ENCODE measurements at places on chromosomes 6 and 20. TPM values are rescaled to one million over a fixed set of nuclear protein-coding genes. Genes with fewer than 3 reads are reported as not detected.

DNA sequence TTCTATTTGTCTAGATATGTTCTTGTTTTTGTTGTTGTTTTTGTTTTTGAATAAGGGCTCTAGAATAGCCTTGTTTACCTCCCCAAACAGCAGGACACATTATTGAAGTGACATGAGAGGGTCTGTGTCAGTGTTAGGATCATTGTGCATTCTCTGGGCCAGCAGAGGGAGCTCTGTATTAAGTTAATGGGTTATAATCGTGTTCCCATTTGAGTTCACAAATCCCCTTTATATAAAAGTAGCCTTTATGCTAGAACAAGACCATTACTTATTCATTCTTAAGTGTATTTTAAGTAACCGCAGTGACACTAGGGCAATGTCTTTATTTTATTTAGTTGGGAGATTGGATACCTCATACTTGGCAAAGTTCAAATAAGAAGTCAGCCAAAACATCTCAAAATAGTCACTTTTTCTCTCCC is 44.8 kb downstream of the STK4 start:
- DNase-seq, result no peak

DNA sequence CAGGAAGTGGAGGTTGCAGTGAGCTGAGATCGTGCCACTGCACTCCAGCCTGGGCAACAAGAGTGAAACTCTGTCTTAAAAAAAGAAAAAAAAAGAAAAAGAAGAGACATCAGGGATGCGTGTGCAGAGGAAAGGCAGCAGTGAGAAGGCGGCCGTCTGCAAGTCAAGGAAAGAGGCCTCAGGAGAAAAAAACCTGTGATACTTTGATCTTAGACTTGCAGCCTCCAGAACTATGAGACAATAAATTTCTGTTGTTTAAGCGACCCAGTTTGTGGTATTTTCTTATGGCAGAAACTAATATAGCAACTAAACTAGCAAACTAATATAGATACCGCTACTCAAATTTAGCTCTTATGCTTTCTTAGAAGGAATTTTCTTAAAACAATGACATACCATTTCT is 36.1 kb downstream of the FGD2 start:
- DNase-seq, result no peak

DNA sequence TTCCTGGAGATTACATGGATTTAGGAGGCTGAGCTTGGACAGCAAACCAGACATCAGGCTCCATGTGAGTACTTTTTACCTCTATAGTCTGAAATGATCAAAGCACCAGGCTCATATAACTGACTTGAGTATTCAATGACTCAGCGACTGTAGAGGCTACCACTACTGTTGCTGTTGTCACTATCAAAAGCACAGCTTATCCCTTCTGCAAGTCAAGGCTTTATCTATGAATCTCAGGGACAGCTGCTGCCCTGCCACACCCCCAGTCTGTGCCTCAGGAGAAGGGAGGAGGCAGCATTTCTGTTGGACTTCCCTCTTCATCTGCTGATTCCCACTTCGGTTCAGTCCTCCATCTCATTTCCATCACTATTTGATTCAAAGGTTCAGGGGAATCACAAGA is 80.5 kb upstream of the CNR1 start:
- no peak for DNase-seq

Gene PRDM13
- total RNA-seq, result not detected

Gene LPIN3
- total RNA-seq, result 17.8 TPM

Gene ADGB
- not detected for total RNA-seq

GRCh38 chr6:73368675-73369074 is 1.0 kb downstream of the OOEP start:
- DNase-seq, result no peak

Measured in epithelial cell of proximal tubule (primary cell).